Stimulated activated CD8-positive, alpha-beta memory T cell treated with anti-CD3 and anti-CD28 coated beads, Interleukin-4, amount 100 ng/mL, for 1 hour (primary cell): ENCODE measurements at places on chromosomes 4 and X.

DNA sequence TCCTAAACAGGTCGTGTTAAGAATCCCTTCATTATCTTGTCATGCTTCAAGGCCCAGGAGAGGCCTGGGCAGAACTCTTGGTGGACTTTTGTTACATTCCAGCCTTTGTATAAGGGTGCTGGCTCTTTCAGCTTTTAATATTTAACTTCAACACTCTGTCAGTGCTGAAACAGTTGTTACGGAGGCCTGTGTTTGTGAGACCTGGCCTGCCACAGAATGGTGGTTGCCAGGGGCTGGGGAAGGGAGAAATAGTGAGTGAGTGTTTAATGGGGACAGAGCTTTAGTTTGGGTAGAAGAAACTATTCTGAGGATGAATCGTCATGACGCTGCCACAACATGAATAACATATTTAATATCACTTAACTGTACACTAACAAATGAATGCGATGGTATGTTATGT, 1027.6 kb upstream of the PRKX start:
- no peak for DNase-seq

GRCh38 chr4:25867781-25868294, 5.0 kb upstream of the SEL1L3 start:
- DNase-seq, result no peak

GRCh38 chr4:147057611-147058190, 112.0 kb upstream of the TTC29 start:
- no peak for DNase-seq

- DNase-seq, result no peak
Measured at GRCh38 chr4:7465017-7465416, 30.3 kb upstream of the PSAPL1 start.

- no peak for DNase-seq
Measured at GRCh38 chr4:52655506-52655905, 3.6 kb downstream of the USP46 start.

- DNase-seq, result no peak
Measured at GRCh38 chrX:2888309-2888708, 40.8 kb downstream of the ARSD start.

- no peak for DNase-seq
Measured at GRCh38 chrX:70324326-70324725, 34.4 kb downstream of the KIF4A start.

- DNase-seq, result no peak
Measured at GRCh38 chr4:80295826-80296225, 29.4 kb downstream of the FGF5 start.

DNA sequence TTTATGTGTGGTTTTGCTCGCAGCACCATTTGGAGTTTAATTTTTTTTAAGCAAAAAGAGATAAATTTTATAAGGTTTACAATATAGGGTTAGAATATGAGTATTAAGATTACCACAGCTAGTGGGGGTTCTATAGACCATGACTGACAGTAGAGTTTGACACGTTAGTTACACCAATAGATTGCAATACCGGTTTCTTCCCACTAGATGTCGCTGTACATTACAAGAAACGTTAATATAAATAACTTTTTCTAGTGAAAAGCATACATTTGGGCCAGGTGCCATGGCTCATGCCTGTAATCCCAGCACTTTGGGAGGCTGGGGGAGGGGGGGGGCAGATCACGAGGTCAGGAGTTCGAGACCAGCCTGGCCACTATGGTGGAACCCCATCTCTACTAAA, 433.6 kb downstream of the MAGEB5 start:
- no peak for DNase-seq

DNA sequence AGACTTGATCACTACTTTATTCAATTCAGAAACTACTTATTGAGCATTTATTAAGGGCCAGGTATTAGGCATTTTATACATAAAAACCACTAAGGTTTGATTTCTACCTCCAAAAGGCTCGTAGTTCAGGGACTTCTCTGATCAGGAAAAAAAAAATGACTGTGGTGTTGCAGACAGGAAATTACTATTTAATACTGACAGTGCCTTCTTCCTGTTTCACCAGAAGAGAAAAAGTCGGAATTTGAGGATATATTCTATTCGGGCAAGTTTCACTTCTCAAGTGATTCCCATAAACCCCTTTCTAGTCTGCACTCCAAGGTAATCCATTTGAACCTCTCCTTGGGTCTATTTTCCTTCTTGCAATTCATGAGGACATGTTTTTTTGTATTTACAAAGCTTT, 15.3 kb upstream of the TASL start:
- no peak for DNase-seq

GRCh38 chr4:143404555-143404954, 67.9 kb downstream of the GAB1 start:
- DNase-seq, result no peak

DNA sequence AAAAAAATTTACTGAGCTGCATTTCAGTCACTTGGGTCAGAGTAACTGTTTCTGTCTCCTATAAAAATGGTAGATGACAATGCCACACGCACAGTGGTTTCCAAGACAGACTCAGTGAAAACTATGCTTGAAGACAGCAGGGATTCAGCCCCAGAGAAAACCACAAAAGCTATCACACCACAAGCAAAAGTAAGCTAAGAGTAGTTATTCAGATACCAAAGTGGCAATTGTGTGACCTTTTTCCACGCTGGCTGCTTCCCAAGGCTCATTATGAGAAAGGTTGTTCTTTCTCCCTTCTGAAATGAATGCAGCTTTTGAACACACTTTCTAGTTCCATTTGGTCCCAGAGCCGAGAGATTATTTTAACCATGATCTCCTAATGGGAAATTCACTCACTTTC, 46.4 kb upstream of the GPM6B start:
- no peak for DNase-seq

- DNase-seq, result no peak
Measured at GRCh38 chr4:89427782-89428181, 120.2 kb upstream of the GPRIN3 start.

GRCh38 chr4:99687120-99687519, 29.5 kb upstream of the C4orf54 start:
- DNase-seq, result no peak

DNA sequence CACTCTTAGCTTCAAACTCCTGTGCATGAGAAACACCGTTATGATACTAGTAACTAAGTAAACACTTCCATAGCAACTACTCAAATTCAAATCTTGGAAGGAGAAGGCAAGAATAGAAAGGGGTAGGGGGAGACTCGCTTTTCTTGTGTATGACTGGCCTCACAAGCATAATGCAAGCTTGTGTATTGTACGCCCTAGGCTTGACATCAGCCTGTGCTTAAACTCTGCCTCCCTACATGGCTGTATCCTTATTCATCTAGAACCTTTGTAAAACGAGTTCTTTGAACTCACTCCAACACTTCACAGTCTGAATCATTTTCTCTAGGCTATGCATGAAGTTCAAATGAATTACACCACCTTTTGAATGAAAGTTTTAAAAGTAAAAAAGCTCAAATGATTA, 1071.2 kb upstream of the ADGRL3 start:
- DNase-seq, result no peak

DNA sequence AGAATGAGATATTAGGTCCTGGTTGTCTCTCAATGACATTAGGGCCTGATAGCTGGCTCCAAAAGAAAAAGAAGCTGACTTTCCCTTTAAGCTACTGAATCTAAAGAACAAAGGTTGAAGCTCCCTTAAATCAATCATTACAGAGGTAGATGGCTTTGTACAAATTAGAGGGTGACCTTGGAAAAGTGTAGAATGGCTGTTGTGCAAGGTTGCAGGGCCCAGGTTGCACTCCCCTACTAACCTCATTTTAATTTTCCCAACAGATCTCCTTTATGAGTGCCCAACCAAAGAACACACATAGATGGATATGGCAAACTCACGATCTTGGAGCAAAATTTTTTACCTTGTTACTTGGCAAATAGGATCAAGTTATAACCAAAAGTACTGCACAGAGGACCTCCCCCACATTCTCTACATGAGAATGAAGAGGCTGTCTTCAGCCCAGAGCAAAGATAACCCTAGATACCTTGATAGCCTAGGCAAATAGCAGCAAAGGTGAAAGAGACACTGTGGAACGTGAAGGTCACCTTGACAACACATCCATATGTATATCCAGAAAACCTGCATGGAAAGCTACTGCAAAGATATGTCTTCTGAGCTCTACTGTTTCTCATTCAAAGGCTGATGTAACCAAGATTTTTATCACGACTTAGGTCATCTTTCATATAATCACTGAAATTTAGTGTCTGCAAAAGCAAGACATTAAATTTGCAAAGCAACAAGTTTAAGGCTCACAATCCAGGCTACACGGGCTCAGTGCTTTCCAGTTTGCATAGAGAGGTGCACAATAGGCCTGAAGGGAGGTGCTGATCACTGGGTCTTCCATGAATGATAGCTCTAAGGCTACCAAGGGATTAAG, 23.0 kb downstream of the KLB start:
- DNase-seq, result no peak

GRCh38 chr4:2850966-2851798, 7.5 kb downstream of the ADD1 start:
- no peak for DNase-seq

GRCh38 chrX:86946569-86946968, 571.0 kb upstream of the KLHL4 start:
- DNase-seq, result no peak

DNA sequence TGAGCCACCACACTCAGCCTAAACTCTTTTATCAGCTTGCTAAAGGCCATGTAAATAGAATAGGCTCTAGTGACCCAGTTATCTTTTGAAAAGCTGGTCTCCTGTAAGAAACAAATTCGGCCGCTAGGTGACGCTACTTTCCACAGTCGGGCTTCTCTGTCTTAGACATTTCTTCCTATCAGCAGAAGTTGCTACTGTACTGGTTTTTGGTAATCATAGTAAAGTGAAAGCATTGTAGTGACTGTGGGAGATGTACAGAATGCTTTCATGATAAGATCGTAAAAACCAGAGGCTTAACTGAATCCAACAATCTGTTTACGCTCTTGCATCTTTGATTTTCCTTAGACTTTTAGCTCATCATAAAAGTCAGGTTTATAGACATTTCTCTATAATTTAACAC, 82.6 kb downstream of the GK start:
- peak; percentile 9 for DNase-seq

DNA sequence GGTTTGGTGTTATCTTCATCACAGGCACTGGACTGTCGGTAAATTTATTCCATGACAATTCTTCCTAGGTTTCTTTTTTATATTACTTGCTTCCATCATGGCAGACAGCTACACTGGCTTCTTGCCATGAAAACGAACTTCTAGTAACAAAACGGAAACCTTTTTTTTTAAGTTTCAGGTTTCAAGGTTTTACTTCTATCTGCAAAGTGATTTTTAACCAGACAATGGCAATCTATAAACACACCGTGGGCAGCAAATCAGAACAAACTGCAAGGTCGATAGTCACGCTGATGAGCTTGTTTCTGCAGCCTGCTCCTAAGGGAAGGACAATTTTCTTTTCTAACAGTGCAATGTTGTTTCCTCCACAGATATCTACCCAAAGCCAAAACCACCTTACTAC, 29.9 kb downstream of the XG start:
- no peak for DNase-seq

DNA sequence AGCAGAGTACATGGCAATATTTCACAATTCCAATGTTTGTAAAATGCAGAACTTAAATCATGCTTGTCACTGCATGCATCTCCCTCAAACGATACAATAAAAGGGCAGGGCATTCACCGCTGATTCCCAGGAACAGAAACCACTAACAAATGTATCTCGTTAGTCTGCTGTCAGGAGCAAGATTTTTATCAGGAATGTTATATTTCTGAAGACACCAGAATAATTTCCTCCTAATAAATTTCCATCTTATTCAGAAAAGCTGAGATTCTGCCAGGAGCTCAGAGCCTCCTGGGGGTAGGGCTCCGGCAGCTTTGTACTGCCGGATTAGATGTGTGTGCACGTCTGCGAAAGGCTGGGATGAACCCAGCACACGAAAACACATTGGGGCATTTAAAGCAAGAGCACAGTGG, 54.0 kb upstream of the LDB2 start:
- no peak for DNase-seq

- DNase-seq, result no peak
Measured at GRCh38 chr4:78207951-78208350, 150.8 kb downstream of the FRAS1 start.

DNA sequence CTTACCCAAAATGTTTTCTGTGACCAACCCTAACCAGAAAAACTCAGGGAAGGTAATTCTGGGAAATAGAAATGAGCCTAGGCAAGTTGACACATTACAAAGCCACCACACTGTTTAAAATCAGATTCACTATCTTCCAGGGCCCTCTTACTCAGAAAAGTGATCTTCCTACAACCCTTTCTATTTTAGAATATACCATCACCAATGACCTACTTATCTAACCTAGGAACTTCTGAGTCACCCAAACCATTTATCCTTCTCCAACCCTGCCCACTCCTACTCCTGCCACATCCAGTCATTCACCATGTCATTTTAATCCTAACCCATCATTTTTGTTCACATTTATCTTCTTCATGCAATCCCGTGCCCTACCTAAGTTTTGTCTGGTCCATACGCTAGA, 89.9 kb downstream of the FTHL17 start:
- DNase-seq, result no peak

DNA sequence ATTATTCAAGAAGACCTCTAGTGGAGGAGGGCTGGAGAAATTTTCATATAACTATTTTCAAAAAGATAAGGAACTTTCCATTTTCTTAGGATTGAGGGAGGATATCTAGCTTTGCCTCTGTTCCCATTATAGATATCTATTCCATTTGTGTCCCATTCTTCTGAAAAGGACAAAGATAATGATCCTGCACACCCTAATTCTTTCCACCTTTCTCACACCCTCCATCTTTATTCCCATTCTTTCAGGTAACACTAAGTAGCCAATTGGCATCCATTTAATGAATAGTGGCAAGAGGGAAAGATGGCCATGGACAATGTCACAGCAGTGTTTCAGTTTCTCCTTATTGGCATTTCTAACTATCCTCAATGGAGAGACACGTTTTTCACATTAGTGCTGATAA, at the start of gene OR13H1:
Gene OR13H1 (plus strand): TSS at position 301 of the 400 bp plus-strand sequence. CDS start 0 bp downstream, at position 301.
- no peak for DNase-seq

DNA sequence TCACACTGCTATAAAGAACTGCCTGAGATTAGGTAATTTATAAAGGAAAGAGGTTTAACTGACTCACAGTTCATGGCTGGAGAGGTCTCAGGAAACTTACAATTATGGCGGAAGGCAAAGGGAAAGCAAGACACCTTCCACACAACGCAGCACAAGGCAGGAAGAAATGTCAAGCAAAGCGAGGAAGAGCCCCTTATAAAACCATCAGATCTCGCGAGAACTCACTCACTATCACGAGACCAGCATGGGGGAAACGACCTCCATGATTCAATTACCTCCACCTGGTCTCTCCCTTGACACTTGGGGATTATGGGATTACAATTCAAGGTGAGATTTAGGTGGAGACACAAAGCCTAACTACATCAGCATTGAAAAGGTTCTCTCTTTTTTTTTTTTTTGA, 39.6 kb downstream of the PALLD start:
- no peak for DNase-seq
